Naive thymus-derived CD8-positive, alpha-beta T cell (primary cell): ENCODE measurements at places on chromosomes 4 and X.

DNA sequence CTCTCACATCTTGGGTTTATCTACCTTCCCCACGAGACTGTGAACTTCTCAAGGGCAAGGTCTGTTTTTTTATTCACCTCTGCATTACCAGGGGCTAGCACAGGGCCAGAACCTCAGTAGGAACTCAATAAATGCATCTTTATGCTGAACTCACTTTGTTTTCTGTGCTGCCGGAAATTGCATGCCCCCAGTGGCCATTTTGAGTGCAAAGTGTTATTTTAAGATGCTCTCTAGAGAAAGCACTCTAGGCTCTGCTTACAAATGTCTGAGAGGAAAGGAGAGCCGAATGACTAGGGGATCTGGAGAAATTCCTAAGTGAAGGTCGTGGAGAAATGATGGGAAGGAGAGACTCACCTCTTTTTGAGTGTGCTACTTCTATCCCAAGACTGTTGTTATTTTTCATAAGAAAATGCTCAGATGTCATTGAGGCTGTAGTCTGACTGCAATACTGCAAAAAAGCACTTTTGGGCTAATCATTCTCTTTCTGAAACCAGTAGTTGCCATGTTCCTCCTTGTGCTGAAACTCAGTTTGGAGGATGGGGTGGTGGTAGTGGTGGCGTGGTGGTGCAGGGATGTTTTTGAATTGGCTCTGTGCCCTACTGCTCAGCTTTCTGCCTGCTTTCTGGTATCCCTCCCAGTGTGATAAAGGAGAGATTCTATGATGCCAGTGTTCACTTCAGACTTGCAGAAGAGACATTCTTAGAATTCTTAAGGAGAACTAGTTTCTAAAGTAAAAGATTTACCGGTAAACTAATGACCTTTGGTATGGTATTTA lies 41.3 kb downstream of the DOCK11 start:
- no peaks in the 10 kb centered on the region for H3K36me3 ChIP-seq
- peak; percentile 37 for DNase-seq
- H3K4me3 ChIP-seq = peak overlapping the region; percentile 55

GRCh38 chrX:24339911-24340310 lies 20.5 kb upstream of the SUPT20HL1 start:
- no peaks in the 10 kb centered on the region for H3K36me3 ChIP-seq
- peaks cover 9% of the 10 kb centered on the region for H3K27me3 ChIP-seq
- no peak overlapping the region for H3K4me3 ChIP-seq
- no peak overlapping the region for H3K27ac ChIP-seq

GRCh38 chr4:31362756-31363155 lies 642.6 kb downstream of the PCDH7 start:
- no peaks in the 10 kb centered on the region for H3K36me3 ChIP-seq
- no peaks in the 10 kb centered on the region for H3K4me1 ChIP-seq
- no peaks in the 10 kb centered on the region for H3K27me3 ChIP-seq
- H3K27ac ChIP-seq = no peak overlapping the region
- H3K4me3 ChIP-seq = no peak overlapping the region

GRCh38 chr4:160831165-160831922 lies 1332.5 kb downstream of the FSTL5 start:
- H3K27ac ChIP-seq = no peak overlapping the region
- no peak for DNase-seq
- H3K36me3 ChIP-seq = no peaks in the 10 kb centered on the region
- H3K27me3 ChIP-seq = no peaks in the 10 kb centered on the region
- H3K4me1 ChIP-seq = no peaks in the 10 kb centered on the region
- H3K4me3 ChIP-seq = no peak overlapping the region

DNA sequence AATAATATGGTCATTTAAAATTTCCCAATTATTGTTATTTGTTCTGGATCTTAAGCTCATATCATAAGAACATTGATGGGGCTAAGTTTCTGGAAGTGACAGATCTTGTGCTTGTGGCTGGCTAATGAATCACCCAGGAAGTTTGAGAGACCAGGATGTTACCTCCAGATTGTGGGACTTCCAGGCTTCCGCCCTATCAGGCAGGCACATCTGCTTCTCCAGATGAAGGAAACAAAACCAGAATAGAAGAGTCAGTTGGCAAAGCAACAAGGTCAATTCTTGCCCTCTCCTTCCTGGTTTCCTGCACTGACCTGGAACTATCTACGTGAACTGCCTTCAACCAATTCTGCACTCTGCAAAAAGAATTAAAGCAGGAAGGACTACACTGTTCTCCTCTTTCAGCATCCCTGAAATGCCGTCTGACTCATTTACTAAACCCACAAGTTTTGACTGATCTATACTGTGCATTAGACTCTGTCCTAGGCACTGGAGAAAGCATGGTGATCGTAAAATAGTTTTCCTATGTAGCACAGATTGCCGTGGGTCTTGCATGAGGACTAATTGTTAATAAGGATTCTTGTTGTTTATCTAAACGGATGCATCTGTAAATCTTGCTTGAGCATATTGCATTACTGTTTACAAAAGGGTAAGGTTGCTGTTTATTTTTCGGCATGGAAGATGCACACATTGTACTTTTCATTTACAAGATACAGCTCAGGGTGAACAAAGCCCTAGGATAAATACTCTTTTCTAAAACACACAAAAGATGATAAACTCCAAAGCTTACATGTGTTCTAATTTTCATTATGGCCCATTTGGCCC lies 74.6 kb downstream of the AMELX start:
- no peak for DNase-seq
- H3K27ac ChIP-seq = no peak overlapping the region
- H3K4me1 ChIP-seq = peaks cover 4% of the 10 kb centered on the region
- no peaks in the 10 kb centered on the region for H3K36me3 ChIP-seq

GRCh38 chr4:8021796-8022195 lies 82.1 kb upstream of the AFAP1 start:
- H3K4me1 ChIP-seq = no peaks in the 10 kb centered on the region
- no peak for DNase-seq
- peaks cover 3% of the 10 kb centered on the region for H3K27me3 ChIP-seq

GRCh38 chrX:13109817-13110216 lies 65.4 kb upstream of the FAM9C start:
- no peak overlapping the region for H3K27ac ChIP-seq
- H3K36me3 ChIP-seq = peaks cover 8% of the 10 kb centered on the region
- no peak for DNase-seq
- H3K27me3 ChIP-seq = no peaks in the 10 kb centered on the region
- peaks cover 2% of the 10 kb centered on the region for H3K4me1 ChIP-seq
- no peak overlapping the region for H3K4me3 ChIP-seq

DNA sequence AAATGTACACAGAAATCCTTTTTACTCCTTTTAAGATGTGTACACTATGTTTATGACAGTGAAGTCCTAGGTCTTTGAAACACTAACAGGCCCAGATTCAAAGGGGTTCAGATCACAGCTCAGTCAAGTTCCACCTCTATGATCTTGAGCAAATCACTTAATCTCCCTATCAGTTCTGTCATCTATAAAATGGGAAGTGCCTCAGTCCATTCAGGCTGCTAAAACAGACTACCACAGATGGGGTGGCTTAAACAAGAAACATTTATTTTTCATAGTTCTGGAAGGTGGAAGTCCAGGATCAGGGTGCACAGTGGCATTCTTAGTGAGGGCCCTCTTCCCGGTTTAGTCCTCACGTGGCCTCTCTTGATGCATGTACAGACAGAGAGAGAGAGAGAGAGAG lies 117.1 kb downstream of the CORIN start:
- H3K27me3 ChIP-seq = peaks cover 23% of the 10 kb centered on the region
- no peaks in the 10 kb centered on the region for H3K4me1 ChIP-seq
- no peaks in the 10 kb centered on the region for H3K36me3 ChIP-seq

DNA sequence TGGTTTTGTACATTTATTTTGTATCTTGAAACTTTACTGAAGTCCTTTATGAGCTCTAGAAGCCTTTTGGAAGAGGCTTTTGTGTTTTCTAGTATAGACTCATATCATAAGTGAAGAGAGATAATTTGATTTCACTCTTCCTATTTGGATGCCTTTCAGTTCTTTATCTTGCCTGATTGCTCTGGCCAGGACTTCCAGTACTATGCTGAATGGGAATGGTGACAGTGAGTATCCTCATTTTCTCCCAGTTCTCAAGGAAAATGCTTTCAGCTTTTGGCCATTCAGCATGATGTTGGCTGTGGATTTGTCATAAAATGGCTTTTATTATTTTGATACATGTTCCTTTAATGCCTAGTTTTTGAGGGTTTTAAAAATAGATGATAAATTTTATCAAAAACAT lies 1061.3 kb downstream of the STPG2 start:
- H3K4me3 ChIP-seq = no peak overlapping the region
- no peak overlapping the region for H3K27ac ChIP-seq
- H3K27me3 ChIP-seq = no peaks in the 10 kb centered on the region
- DNase-seq = no peak
- H3K36me3 ChIP-seq = no peaks in the 10 kb centered on the region
- no peaks in the 10 kb centered on the region for H3K4me1 ChIP-seq

DNA sequence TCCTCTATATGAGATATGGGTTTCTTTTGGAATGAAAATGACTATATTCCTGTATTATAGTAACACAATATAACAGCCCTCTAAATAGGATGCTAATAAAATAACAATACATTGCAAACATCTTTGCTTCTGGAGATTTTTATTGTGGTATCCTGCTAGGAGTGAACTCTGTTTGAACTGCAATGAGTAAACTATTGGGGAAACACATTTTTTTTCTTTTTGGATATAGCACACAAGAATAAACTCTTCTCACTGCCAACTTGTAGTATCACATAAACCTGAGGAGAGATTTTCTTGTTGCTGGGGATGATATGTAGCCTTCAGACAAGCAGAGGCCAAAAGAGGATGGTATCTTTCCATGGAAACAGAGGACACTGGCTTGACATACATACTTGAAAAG lies 238.2 kb downstream of the C4orf33 start:
- no peaks in the 10 kb centered on the region for H3K4me1 ChIP-seq
- H3K27me3 ChIP-seq = peaks cover 11% of the 10 kb centered on the region
- H3K36me3 ChIP-seq = no peaks in the 10 kb centered on the region
- no peak overlapping the region for H3K4me3 ChIP-seq

GRCh38 chr4:31530555-31530954 lies 810.4 kb downstream of the PCDH7 start:
- no peaks in the 10 kb centered on the region for H3K27me3 ChIP-seq
- no peaks in the 10 kb centered on the region for H3K4me1 ChIP-seq
- H3K36me3 ChIP-seq = peaks cover 9% of the 10 kb centered on the region
- no peak for DNase-seq
- H3K4me3 ChIP-seq = no peak overlapping the region

- H3K36me3 ChIP-seq = no peaks in the 10 kb centered on the region
- peak overlapping the region; percentile 92 for H3K4me3 ChIP-seq
- H3K27me3 ChIP-seq = peaks cover 3% of the 10 kb centered on the region
- H3K4me1 ChIP-seq = peaks cover 8% of the 10 kb centered on the region
Observed at GRCh38 chrX:134171661-134172587, 65.1 kb upstream of the CCDC160 start.

DNA sequence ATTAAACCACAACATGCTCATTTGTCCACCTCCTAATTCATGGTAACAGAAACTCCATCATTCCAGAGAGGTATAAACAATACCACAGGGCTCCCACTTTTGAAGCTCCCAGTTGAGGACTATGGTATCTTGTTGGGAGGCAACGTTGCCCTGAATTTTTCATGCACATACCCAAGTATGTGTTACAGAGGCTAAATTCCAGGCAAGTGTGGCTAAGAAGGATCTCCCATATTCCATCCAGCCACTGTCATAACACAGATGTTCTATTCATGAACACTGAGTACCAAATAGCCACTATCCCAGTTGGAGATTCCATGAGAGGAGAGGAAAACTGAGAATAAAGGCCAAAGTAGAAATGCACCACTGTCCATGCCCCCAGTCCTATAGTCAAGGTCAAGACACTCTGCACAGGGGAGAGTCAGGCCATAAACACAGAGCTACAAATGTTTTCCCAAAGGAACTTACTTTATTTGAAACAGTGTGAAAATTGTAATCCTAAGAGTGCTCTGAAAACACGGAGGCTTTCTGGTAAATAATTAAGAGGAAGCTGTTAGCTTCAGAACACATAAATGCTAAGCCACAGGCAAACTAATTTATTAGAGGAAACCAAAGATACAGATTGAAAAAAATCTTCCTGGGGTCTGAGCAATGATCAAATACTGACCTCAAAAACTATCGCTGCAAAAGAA lies 42.4 kb upstream of the TMPRSS11B start:
- H3K36me3 ChIP-seq = no peaks in the 10 kb centered on the region
- no peak overlapping the region for H3K4me3 ChIP-seq
- H3K4me1 ChIP-seq = no peaks in the 10 kb centered on the region
- DNase-seq = no peak

GRCh38 chr4:137678796-137679195 lies 146.5 kb upstream of the PCDH18 start:
- H3K4me3 ChIP-seq = no peak overlapping the region
- no peak overlapping the region for H3K27ac ChIP-seq
- no peak for DNase-seq
- no peaks in the 10 kb centered on the region for H3K36me3 ChIP-seq

DNA sequence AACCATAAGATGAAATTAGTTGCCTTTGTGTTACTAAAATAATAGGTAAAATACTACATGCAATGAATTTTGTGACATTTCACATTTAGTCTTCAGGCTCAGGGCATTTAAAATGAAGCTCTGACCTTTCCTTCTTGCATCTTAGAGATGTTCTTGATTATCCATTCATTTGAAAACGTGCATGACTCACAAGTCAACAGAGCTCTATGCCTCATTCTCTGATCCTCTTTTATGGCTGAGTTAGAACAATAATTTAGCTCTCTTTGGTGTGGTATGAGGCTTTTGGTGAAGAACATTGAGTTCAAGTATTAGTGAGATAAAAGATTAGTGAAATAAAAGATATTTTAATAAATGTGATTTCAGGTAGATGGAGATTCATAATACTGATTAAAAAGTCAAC lies 66.5 kb downstream of the TIGD2 start:
- no peak overlapping the region for H3K4me3 ChIP-seq
- no peaks in the 10 kb centered on the region for H3K4me1 ChIP-seq
- no peaks in the 10 kb centered on the region for H3K27me3 ChIP-seq
- no peak overlapping the region for H3K27ac ChIP-seq

GRCh38 chr4:121050300-121050699 lies 22.0 kb downstream of the NDNF start:
- DNase-seq = peak; percentile 58
- H3K27me3 ChIP-seq = no peaks in the 10 kb centered on the region
- H3K36me3 ChIP-seq = no peaks in the 10 kb centered on the region
- peaks cover 5% of the 10 kb centered on the region for H3K4me1 ChIP-seq
- no peak overlapping the region for H3K27ac ChIP-seq

DNA sequence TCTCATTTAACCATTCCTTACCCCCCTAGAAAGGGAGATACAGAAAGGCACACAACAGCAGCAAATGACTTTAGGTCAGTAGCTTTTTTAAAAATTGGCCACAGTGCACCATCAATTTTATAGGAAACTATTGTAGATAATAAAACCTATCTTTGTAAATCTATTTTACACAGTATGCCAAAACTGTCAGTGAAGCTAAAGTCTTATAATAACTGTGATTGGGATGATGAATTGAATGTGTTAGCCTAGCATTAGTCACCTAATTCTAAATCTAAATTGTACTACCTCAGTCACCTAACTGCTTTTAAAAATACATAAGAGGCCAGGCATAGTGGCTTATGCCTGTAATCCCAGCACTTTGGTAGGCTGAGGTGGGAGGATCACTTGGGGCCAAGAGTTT lies 44.2 kb downstream of the SH3RF1 start:
- H3K4me3 ChIP-seq = no peak overlapping the region
- H3K27me3 ChIP-seq = no peaks in the 10 kb centered on the region
- H3K27ac ChIP-seq = no peak overlapping the region
- no peak for DNase-seq
- H3K36me3 ChIP-seq = no peaks in the 10 kb centered on the region

- H3K4me3 ChIP-seq = no peak overlapping the region
- no peaks in the 10 kb centered on the region for H3K27me3 ChIP-seq
- H3K27ac ChIP-seq = no peak overlapping the region
- H3K36me3 ChIP-seq = no peaks in the 10 kb centered on the region
- DNase-seq = no peak
- no peaks in the 10 kb centered on the region for H3K4me1 ChIP-seq
Observed at GRCh38 chr4:59612235-59612634, 1587.9 kb upstream of the ADGRL3 start.
